ENCODE measurements at places on chromosomes 1 and 21.

- no peak for DNase-seq
These were observed 36.2 kb upstream of the HFM1 start for GRCh38 chr1:91440847-91441246.

DNA sequence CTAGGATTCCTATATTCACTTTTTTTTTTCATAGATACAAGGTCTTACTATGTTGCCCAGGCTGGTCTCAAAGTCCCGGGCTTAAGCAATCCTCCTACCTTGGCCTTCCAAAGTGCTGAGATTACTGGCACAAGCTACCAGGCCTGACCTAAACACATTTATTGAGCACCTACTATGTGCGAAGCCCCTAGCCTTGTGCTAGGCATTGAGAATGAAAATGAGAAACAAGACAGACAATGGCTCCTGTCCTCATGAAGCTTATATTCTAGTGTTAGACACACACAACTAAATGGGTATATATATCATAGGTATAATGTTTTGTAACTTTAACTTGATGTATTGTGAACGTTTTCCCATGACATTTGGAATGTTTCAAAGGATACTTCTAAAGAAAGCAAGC, 11.5 kb downstream of the TMEM50A start:
- DNase-seq = no peak

DNA sequence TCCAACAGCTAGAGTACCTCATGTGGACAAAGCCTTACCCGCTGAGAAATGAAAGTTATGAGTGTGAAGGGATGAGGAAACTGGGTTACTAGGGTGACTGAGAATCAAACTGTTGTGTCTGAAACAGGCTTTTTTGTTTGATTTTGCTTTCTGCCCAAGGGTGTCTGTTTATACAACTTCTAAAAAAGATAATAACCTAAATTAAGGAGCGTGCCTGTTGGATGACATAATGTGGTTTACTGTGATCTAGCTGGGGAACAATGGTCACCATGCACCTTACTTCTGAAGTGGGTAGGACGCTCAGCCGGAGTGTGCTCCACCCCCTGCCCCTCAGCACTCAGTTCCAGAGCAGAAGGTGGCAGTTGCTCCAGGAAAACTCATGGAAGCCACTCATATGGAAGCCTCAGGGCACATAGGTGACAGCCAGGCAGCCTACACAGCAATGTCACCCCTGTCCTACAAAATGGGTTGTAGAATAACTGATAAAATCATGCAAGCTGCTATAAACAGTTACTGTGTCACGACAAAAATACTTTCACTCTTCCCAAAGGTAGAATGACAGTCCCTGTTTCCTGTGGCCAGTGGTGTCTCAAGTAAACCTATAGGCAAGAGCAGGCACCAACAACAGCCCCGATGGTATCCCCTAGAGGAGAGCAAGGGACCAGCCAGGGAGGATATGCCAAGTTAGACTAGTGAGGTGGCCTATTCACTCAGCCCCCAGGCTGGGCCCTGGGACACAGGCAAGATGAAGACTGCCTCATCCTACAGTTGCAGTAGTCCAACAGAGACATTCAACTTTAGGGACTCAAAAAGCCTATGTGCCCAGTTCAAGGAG, 29.3 kb downstream of the SIPA1L2 start:
- DNase-seq = no peak

DNA sequence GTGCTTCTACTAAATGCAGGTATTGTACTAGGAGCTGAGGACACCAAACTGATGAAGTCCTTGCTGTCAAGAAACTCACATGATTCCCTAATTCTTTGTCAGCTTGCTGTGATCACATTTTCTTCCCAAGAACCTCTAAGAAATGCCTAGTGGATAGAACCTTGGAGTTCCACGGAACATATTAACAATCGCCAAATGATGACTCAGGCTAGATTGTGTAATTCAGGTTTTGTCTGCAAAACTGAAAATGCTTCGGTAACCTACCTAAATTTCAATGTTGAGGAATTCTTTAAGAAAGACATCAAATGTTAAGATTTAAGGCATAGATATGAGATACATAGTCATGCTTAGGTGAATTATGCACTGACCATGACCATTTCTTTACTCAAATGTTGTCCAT, 1.7 kb upstream of the GADD45A start:
- peak; percentile 53 for DNase-seq

DNA sequence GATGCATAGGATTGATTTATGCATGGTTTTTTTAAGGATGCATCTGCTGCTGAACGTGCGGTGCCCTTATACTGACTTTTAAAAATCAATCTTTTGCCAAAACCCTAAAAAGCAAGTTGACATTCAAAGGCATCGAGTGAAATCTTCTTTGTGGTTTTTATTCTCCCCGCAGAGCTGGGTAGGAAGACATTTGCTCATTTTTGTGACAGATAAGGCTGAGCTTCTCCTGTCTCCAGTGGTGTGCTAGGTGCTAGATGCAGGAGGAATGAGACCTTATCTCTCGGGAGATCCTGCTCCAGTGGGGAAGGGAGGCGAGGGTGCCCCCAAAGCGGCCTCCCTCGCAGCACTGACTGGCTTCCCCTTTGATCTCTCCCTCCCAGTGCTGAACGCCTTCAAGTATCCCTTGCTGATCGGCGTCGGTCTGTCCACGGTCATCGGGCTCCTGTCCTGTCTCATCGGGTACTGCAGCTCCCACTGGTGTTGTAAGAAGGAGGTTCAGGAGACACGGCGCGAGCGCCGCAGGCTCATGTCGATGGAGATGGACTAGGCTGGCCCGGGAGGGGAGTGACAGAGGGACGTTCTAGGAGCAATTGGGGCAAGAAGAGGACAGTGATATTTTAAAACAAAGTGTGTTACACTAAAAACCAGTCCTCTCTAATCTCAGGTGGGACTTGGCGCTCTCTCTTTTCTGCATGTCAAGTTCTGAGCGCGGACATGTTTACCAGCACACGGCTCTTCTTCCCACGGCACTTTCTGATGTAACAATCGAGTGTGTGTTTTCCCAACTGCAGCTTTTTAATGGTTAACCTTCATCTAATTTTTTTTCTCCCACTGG, 14.9 kb upstream of the CD101 start:
- no peak for DNase-seq

DNA sequence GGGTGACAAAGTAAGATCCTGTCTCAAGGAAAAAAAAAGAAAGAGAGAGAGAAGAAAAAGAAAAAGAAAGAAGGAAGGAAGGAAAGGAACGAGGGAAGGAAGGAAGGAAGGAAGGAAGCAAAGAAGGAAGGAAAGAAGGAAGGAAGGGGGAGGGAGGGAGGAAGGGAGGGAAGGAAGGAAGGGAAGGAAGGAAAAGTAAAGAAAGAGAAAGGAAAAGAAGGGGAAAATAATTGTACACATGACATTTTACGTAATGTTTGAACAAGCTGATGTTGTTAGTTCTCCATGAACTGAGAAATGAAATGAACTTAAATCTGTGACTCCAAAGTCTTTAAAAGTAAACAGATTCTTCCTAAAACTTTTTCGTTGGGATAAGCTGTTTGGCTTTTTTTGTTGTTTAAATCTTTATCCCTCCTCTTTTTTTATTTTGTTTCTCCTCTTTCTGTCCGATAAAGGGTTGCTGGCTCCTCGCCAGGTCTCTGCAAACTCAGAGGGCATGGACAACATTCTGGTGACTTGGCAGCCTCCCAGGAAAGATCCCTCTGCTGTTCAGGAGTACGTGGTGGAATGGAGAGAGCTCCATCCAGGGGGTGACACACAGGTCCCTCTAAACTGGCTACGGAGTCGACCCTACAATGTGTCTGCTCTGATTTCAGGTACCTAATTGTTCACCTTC, 59.8 kb downstream of the IL12RB2 start:
- no peak for DNase-seq

- DNase-seq = no peak
These were observed 401 bp downstream of the WNT9A start for GRCh38 chr1:227947386-227947675.

- no peak for DNase-seq
These were observed 917.6 kb downstream of the NCAM2 start for GRCh38 chr21:21915816-21916215.

Measured in GM04503 (cell line).